ENCODE measurements at places on chromosomes 3 and 15.

DNA sequence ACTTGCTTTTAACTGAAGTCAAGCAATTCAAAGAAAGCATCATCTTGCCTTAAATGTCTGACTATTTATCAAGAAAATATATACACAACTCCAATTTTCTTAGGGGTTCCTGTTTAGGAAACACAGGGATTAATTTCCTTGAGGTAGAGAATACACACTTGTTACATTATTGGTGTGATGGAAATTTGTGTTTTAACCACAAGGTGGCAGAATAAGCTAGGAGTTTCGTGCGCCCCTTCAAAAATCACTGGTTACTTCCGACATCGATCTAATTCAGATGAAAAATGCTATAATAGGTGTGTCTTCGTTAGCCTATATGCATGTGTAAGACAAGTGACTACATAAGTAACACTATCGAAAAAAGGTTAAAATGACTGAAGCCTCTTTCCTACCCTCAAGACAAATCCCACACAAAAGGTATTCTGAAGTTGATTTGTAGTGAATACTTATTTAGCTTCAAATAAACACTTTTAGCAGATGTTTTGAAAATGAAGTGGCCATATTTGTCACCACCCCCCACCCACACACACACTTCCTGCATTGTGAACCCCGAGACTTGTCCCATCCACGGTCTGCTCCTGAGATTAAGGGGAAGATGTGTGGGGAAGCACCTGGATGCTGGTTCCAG, 246.5 kb downstream of the ROBO1 start:
- no peak for DNase-seq

- no peak for DNase-seq
Observed at GRCh38 chr3:72320955-72321303, 527.3 kb downstream of the SHQ1 start.

GRCh38 chr3:64667138-64667537, 20.7 kb downstream of the ADAMTS9 start:
- no peak for DNase-seq

DNA sequence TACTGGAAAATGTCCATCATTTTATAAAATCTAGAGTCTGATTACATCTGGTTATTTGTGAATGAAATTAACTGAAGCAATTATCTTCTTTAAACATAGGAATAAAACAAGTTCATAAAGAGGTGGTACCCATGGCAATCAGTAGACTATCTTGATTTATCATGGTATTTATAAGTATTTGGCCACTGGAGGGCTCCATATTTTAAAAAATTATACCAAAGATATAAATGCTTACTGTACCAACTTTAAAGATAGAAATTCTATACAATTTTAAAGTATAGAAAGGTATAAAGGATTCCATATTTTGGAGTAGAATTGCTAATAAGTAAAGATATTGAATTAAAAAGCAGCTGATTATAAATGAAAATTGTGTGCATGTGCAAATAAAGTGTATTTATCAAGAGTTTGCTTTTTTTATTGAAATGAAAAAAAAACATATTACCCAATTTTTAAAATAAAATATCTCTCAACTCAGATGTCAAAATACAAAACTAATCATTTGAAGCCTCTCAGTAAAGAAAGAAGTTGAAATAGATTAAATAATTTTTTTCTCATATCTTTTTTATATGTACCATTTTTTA, 105.3 kb downstream of the BBX start:
- no peak for DNase-seq

GRCh38 chr3:155581579-155581978, 163.3 kb downstream of the PLCH1 start:
- DNase-seq: no peak

DNA sequence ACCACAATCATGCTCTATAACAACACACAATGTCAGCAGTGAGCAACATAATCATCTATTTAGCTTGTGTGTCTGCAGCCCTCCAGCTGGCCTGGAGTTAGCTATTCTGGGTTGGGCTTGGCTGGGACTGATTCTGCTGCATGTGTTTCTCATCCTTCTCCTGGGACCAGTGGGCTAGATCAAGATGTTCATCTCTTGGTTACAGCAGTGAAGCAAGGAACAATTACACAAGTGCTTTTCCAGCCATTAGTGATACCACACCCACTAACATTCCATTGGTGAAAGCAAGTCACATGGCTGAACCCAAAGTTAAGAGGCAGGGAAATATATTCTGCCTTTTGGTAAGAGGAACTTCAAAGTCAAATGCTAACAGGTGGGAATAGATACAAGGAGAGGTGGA, 14.6 kb downstream of the NUDT16 start:
- DNase-seq: no peak

GRCh38 chr3:67296039-67296892, 298.2 kb downstream of the KBTBD8 start:
- no peak for DNase-seq

GRCh38 chr3:45365060-45365459, 23.3 kb upstream of the LARS2 start:
- no peak for DNase-seq

- no peak for DNase-seq
Observed at GRCh38 chr3:52291508-52292181, 4.0 kb downstream of the GLYCTK start.

DNA sequence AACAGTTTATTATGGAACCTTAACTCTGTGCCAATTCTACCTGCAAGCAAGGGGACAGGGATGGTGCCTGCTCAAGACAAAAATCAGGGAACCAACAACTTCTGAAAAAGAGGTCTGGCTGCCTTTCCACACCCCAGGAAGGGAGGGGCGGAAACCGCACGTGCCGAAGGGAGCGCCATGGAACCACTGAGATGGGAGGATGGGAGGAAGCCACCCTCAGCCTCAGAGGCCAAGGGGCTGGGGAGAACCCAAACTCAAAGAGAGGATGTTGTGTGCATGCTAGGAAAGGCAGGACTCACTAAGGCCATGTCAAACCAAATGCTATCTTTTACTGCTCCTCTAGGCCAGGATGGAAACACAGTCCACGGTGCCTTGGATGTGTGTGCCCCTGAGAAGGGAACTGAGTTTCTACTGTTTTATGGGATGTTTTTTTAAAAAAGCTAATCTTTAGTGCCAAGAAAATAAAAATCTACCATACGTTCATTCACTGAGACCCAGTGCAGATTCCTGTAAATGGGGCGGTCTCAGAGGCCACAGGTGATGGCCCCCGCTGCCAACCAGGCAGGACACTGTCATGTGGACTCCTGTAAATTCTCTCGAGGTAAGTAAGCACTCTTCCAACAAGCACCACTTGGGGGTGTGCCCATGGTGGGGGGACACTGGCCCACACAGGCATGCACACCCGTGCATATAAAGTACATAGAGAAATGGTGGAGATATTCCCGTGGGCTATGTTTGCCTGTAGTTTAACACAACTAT, 20.5 kb downstream of the SRPRB start:
- DNase-seq: no peak

- DNase-seq: no peak
Observed at GRCh38 chr15:28014623-28015200, 84.4 kb downstream of the OCA2 start.

GRCh38 chr3:25171118-25171807, 256.8 kb upstream of the RARB start:
- no peak for DNase-seq

DNA sequence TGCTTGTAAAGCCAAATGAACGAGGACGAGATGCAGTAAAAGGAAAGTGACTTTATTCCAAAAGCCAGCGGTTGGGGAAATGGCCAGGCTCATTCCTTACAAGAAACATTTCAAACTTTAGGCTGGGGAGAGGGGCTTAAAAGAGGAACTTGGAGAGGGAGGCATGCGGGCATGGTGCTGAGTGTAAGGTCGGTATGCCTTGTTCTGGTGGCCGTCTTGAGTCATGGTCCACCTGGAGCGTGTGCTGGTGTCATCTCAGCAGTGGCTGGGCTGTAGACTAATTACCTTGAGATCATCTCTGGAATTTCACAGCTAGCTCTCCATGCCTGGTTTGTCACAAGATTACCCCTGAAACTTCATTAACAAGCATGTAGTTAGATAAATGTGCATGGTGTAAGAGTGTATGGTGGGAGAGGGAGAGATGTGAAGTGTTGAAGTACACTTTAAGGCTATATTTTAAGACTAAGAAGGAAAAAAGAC, 156.4 kb upstream of the PFN2 start:
- no peak for DNase-seq

GRCh38 chr15:25731411-25731810, 131.7 kb downstream of the ATP10A start:
- no peak for DNase-seq

DNA sequence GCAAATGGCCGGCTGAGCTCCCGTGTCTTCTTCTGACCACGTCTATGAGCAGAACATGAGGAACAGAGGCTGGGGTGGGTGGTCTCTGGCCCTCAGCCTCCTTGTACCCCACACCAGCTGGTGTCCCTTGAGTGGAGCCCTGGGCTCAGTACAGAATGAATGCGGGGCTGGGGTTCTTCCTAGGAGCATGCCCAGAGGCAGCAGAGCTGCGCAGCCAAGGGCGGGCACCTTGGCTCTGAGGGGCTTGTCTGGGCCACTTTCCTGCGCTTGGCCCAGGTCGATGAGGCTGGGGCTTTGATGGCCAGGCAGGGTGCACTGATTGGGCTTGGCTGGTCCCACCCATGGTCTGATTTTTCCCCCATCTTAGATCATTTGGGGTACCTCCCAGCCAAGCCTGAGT, 6.4 kb downstream of the SCN5A start:
- DNase-seq: no peak

DNA sequence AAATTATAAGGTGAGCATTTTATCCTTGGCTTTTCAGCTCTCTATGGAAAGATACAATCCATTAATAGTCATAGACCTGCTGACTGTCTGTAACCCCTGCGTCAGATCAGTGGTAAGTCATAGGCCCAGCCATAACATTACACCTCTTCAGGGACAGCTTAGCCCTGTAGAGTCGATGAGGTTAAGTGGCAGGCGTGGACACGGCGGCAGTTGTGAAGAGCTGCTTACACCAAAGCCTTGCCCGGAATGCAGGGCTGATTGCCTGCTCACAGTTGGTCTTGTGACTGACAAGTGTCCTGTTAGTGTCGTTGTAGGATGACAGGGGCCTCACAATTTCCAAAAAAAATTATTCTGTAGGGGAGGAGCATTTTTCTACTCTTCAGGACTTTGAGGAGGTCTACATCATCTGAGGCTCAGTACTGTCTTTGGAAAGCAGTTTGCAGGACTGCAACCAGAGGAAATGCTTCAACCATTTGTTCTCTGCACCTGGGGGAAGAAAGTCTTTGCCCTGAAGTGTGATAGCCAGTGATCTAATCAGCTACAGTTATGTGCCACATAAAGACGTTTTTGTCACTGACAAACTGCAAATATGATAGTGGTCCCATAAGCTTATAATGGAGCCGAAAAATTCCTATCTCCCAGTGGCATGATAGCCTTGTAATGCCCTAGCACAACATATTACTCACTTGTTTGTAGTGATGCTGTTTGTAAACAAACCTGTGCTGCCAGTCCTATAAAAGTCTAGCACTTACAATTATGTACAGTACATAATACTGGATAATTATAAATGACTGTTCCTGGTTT, 14.9 kb upstream of the SELENOT start:
- DNase-seq: no peak

- no peak for DNase-seq
Observed at GRCh38 chr15:62164396-62165103, 535 bp downstream of the C2CD4B start.

- DNase-seq: no peak
Observed at GRCh38 chr15:101099183-101099582, 152.7 kb downstream of the CHSY1 start.

DNA sequence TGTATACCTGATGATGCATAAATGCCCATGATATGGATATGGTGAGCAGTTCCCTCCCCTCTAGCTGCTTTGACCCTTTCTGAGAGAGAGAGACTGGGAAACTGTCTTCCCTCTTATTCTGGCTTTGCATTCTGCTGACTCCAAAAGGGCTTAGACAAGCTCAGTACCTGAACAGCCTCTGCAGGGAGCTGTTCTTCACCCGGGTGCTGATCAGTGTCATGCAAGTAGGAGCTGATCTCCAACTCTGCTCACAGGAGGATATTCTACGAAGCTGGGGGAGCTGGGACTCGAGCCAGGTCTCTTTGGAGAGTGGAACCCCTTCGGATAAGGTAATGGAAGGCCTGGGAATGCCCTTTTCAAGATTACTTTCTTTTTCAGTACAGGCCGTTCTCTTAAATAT, 237.1 kb downstream of the RYR3 start:
- no peak for DNase-seq

- DNase-seq: no peak
Observed at GRCh38 chr3:100213891-100214573, 46.8 kb upstream of the TBC1D23 start.

- no peak for DNase-seq
Observed at GRCh38 chr3:168865022-168865551, 769.4 kb upstream of the GOLIM4 start.

- no peak for DNase-seq
Observed at GRCh38 chr3:116971531-116971930, 262.0 kb downstream of the TUSC7 start.

GRCh38 chr15:74253211-74253921, 17.2 kb downstream of the CCDC33 start:
- DNase-seq: no peak

DNA sequence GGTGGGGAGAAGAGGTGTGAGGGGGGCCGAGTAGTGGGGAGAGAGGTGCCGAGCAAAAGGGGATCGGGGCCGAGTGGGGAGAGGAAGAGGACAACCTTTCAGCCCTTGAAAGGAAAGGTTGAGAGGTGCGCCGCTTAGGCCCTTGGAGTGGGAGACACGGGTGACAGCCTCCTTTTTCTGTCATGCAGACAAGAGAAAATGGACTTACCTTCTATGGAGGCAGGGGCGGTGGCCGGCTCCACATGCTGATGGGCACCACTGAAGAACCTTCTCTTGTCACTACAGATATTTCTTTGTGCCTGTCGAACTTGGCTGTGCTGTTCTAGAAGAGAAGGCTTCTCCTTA, 421 bp downstream of the KLHL18 start:
- DNase-seq: no peak

GRCh38 chr3:152961323-152961722, 126.4 kb downstream of the P2RY1 start:
- DNase-seq: no peak

DNA sequence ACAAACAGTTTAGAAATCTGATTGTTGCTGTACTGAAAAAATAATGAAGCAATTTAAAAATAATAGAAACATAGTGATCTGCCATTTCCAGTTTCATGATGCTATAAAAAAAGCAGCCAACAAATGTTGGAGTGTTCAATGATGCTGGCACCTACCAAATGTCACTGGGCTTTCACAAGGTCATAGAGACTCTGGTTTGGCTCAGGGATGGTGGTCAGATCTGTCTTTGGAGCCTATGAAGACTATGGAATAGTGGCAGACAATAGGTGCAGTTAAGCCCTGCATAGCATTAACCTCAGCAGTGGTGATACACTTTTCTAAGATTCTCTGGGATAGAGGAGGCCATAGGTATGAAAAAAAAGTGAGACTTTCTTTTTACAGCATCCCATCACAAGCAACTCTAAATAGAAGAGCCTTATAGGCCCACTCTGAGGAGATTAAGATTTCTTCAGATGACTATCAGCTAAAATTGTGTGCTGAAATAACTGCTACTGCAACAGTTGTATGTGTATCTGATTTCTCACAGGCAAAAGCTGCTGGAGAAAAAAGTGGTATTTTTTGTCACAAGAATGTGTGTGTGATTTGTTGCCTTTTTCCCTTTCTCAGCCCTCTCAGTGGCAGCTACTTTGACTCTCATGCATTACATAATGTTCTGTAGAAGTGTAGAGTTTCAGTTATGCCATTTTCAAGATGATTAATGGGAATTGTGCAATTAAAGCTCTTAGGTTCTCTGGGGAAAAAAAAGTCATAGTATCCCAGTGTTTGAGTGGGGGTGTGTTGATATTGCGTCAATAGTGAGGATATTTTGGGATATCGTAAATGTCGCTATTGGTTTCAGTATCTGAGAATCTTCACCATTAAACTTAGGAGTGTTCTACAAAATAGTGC, 137.4 kb downstream of the MBNL1 start:
- no peak for DNase-seq
